Activated CD4-positive, CD25-positive, alpha-beta regulatory T cell treated with anti-CD3 and anti-CD28 coated beads, Interleukin-2, amount 50 U/mL, for 72 hours (primary cell): ENCODE measurements at places on chromosomes 2 and 18.

GRCh38 chr2:73971722-73972121 is 13.0 kb upstream of the TET3 start:
- DNase-seq, result no peak

DNA sequence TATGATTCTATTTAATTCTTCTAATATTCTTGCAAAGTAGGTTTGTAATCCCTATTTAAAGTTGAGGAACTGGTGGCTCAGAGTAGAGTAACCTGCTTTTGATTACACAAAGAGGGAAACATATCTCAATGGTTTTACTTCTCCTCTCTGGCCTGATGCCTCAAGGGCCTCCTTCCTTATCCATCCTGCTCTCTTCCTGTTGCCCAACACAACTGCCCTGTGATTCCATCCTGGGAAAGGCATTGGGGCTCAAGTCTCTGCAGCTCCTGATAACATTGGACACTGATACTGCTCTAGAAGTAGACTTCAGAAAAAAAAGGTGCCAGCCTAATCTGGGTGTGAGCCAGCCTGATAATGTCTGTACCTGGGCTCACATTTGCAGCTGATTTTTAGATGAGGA is 75.8 kb downstream of the RDH14 start:
- no peak for DNase-seq

- DNase-seq, result no peak
Observed at GRCh38 chr2:232860593-232861241, 9.3 kb upstream of the SNORC start.

- DNase-seq, result peak; percentile 61
Observed at GRCh38 chr2:230902180-230902899, 22.7 kb downstream of the GPR55 start.

GRCh38 chr2:225004597-225004996 is 37.7 kb downstream of the DOCK10 start:
- no peak for DNase-seq

GRCh38 chr2:234111523-234111922 is 61.0 kb downstream of the SPP2 start:
- DNase-seq, result no peak

GRCh38 chr2:73283545-73284295 is 558 bp downstream of the FBXO41 start:
- no peak for DNase-seq

DNA sequence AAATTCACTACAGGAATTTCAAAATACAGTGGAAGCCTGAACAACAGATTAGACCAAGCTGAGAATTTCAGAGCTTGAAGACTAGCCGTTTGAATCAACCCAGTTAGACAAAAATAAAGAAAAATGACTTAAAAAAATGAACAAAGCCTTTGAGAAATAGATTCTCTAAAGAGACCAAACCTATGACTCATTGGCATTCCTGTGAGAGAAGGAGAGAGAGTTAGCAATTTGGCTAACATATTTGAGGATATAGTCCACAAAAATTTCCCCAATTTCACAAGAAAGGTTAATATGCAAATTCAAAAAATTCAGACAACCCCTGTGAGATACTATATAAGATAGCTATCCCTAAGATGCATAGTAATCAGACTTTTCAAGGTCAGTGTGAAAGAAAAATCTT is 78.0 kb downstream of the MYO3B start:
- no peak for DNase-seq

GRCh38 chr2:44801841-44802776 is 139.4 kb upstream of the SIX3 start:
- DNase-seq, result no peak

- DNase-seq, result no peak
Observed at GRCh38 chr18:58796220-58796619, 68.5 kb upstream of the ZNF532 start.

DNA sequence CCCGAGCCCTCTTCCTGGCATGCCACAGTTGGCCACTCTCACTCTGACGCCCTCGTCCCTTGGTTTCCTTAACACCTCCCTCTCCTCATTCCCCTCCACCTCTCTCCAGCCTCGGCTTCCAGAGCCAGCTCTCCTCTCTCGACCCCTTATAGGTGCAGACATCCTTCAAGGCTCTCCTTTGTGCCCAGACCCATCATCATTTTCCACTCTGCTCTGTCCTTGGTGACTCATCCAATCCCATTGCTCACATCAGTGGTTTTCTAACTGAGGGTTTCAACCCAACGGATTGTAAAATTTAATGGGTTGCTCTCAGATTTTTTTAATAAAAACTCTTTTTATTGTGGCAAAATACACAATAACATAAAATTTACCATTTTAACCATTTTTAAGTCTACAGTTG is 6.2 kb downstream of the ST8SIA5 start:
- no peak for DNase-seq

DNA sequence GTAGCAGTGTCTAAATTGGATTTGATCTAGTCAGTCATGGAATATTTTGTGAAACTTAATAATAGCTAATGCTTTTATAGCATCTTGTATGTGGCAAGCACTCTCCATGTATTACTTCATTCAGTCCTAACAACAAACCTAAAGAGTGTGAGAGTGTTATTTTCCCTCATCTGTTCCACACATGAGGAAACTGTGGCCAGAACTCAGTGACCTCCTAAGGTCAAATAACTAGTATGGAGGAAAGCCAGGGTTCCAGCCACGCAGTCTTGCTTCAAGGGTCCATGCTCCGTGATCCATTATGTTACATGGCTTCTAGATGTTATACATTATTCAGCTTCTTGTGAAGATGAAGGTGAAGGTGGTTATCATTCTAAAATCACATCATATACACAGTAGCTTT is 45.5 kb downstream of the TWSG1 start:
- DNase-seq, result no peak

DNA sequence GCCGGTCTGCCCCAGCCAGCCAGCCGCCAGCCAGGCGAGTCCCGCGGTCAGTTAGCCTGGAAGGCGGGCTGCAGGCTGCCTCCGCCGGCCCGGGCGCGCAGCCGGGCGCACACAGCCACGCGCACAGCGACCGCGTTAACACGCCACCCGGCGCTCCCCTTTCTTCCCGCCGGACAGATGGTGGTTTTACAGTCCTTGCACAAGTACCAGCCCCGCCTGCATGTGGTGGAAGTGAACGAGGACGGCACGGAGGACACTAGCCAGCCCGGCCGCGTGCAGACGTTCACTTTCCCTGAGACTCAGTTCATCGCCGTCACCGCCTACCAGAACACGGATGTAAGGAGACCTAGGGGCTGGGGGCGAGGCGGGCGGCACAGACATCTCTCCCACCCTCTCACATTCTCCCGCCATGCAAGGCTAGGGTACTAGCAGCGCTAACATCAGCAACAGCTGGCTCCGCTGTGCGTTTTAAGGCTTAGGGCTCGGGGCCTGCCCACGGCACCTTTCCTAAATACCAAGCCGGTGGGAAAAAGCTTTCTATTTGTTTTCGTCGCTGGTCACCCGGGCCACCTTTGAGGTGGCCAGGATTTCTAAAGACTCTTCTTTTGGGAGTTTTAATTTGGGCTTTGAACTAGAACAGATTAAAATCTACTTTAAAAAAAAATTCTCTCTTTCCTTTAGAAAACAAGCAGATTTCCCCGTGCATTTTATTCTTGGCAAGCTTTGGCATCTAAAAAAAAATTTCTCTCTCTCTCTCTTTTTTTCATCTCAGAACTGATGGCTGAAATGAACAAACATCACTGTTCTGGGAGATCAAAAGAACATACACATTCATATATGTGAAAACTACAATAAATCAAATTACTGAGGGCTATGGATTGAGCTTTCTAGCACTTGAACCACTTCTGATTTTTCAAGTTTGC is 2.9 kb downstream of the TBR1 start:
- DNase-seq, result no peak

- no peak for DNase-seq
Observed at GRCh38 chr2:134927195-134927594, 8.6 kb downstream of the CCNT2 start.

DNA sequence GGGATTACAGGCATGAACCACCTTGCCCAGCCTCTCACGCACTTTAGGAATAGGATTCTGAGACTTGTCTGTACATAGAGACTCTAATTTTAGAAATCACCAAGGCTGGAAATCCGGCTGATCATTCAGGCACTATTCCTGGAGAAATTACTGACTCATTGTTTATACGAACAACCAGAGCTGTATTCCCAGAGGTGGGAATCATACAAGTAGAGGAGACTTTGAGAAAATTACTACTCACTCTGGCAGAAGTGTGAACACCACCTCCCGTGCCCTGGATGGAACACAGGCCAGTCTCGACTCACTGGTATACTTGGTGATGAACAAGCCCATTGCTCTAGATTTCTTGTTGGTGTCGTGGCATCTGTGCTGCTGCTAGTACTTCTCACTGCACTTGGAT is 5.8 kb upstream of the ADNP2 start:
- no peak for DNase-seq

- DNase-seq, result no peak
Observed at GRCh38 chr18:65748321-65748720, 2.5 kb upstream of the CDH7 start.

DNA sequence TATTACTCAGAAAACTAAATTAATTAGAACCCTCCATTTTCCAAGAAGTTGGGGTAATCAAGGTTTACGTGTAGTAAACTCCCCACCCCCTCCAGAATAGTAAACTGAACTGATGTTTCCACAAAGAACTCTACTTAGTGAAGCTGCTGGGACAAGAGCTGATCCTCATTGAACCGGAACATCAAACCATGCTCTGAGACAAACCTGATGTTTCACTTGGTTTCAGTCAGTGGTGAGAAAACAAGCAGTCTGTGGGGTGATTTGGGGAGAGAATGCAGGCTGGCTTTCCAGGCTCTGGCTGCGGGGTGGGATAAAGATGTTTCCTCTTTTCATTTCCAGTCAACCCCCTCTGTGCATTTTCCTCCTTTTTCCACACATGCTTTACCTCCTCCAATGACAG is 38.2 kb downstream of the CELF4 start:
- DNase-seq, result no peak

DNA sequence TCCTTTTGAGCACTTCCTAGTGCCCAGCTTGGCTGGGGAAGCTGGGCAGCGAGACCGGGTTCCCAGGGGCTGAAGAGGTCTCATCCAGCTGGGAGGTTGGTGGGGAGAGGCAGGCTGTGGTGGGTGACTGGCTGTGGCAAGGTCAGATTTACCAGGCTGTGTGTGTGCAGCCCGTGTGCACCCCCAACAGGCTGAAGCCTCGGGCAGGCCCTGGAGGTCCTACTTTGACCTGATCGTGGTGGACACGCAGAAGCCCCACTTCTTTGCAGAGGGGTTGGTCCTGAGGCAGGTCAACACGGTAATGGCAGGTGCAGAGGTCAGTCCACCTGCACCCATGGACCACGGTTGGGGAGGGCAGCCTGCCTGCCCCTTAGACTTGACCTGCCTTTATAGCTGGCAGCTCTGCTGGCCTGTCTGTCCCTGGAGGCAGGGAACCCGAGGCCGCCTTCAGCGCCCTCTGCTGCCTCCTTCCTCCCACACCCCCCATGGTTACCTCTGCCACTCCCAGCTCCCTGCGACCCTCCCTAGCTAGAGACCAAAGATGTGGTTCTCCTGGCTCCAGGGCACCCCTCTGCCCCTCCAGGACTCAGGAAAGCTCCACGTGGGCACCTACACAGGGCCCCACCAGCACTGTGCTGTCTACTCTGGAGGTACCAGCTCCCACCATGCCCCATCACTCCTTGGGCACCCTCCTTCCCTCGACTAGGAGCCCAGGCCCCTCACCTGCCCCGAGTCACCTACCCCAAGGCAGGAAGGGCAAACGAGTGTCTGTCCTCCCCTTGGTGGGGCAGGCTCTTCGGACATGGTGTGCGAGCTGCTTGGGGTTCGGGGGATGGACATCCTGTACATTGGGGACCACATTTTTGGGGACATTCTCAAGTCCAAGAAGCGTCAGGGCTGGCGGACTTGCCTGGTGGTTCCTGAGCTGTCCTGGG is 4.0 kb downstream of the NT5DC4 start:
- DNase-seq, result no peak

DNA sequence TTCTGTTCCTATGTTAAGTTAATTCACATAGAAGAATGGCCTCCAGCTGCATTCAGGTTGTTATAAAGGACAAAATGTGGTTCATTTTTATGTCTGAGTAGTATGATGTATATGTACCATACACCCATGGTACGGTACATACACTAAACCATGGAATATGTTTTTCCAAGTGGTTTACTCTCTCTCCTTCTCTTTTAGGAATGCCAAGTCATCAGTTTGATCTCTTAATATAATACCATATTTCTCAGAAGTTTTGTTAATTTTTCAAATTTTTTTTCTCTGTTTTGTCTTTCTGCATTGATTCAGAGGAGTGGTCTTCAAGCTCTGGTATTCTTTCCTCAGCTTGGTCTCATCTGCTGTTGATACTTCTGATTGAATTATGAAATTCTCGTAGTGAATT is 230.9 kb downstream of the DSEL start:
- DNase-seq, result no peak

DNA sequence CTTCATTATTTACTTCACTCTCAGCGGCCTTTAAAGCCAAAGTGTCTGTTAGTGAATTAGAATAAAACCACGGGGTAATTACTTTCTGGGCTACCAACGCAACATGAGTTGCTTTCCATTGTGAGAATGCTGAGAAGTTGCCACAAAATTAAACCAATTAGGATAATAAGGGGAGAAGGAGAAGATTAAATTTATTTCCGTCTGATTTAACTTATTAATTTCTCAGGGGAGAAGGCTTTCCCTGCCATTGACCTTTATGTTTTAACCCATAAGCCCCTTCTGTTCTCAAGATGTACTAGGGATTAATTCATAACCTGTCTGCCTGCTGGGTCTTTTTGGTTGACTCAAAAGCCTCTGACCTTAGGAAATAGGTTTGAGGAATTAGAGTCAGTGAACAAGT is 42.3 kb upstream of the IGFBP5 start:
- no peak for DNase-seq

- no peak for DNase-seq
Observed at GRCh38 chr2:64737547-64737946, 83.8 kb upstream of the SERTAD2 start.

DNA sequence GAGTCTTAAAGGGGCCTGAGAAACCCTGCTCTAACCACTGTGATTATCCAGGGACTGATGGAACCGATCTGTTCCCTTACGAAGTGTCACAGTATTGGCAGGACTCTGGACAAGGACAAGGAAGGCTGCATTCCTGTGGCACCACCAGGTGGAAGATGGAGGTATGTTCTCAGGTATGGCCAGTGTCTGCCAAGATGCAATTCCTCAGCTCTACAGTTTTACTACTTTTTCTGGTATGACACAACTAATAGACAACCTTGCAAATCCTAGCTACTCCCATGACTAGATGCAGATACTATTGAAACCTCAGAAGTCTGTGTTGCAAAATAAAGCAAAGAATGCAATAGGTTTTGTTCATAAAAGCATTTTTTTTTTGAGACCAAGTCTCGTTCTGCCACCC is 14.6 kb downstream of the RAB31 start:
- DNase-seq, result no peak

GRCh38 chr2:142588269-142588668 is 289.2 kb upstream of the KYNU start:
- DNase-seq, result no peak

DNA sequence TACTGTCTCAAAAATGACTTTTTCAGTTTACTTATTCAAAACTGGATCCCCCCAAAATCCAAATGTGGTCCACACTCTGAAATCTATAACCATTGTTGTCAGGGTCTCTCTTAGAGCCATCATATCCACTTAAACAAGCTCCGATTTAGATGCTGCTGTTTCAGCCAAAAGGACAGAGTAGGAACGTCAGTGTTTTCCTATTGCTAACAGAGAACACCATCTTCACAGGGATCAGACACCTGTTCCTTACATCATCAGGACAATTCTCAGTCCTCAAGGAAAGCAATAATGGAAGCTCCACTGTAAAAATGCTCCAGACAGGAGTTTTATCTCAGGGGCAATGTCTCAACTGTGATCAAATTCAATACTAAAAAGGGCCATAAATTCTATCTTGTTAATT is 155.4 kb downstream of the STK39 start:
- no peak for DNase-seq

GRCh38 chr18:34840256-34840826 is 130.2 kb downstream of the DTNA start:
- DNase-seq, result no peak
